ENCODE measurements at places on chromosomes 1 and 21. TPM values are rescaled to one million over a fixed set of nuclear protein-coding genes. Genes with fewer than 3 reads are reported as not detected.

GRCh38 chr1:199057322-199057721 is 418.5 kb downstream of the PTPRC start:
- no peak for DNase-seq

DNA sequence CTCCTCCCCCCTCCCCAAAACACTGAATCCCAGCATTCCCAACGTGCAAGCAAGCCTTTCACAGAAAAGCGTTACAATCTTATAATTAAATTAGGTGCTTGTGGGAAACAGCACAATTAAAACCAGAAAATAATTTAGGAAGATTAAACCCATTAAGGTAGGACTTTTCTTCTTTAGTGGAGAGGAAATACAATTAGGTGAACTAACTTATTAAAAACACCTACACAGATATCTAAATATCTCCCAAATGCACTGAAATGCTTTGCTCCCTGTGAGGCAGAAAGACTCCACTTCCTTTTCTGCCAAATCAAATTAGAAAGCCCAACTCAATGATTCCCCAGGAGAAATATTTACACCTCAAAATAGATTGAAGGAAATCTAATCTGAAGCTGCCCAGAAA is 60.9 kb upstream of the ETS2 start:
- no peak for DNase-seq

- no peak for DNase-seq
Observed at GRCh38 chr1:19179597-19180264, 30.3 kb downstream of the UBR4 start.

DNA sequence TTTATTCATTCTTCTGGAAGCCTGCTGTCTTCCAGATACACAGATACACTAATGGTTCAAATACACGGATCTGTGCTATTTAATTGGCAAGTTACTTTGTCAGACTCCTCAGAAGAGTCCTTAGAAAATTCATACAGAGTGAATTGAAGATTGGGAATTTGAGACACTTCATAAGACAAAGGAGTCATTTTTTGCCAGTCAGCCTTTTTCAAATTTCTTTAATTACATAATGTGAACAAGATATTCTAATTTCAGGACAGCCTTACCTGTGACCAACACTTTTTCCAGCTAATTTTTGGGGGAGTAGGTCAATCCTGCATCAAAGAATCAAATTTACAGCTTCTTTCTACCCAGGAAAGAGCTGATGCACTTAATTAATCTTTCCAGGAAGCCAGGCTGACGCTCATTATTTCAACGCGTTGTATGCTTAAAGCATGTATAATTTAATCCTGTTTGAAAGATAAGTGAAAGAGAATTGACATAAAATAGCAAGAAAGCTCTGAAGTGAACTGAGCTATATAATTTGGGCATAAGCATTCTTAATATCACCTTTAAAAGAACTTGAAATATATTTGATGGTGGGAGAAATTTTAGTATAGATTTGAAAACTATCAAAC is 12.8 kb upstream of the NRIP1 start:
- no peak for DNase-seq

DNA sequence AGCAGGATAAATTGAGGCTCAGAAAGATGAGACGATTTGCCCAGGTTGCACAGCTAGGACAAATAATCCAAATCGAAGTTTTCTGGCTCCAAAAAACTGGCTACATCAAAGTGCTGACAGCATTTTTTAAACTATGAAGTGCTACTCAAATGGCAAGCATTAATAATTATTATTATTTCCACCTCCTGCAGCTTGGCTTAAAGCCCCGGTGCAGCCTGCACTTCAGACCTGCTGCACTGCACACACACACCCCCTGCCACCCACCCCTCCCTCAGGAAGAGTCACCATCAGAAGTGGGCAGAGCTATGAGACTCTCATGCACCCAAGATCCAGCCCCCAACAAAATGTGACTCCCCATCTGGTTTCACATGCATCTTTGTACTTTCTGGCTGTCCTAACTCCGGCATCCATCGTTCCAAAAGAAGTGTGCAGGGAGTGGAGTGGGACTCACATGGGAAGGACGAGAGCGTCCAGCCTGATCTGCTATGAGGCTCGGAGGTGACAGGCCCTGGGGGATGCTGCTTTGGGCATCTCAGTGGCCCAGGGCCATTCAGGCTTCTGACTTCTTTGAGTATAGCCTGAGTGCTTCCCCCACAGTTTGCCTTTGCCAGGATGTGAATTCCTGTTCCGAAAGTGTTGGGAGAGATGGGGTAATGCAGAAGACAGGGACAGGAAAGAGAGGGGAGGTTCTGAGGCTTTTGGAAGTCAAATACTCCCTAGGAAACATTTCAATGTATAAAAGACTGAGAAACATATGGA is 65.0 kb upstream of the FAM20B start:
- DNase-seq: no peak

DNA sequence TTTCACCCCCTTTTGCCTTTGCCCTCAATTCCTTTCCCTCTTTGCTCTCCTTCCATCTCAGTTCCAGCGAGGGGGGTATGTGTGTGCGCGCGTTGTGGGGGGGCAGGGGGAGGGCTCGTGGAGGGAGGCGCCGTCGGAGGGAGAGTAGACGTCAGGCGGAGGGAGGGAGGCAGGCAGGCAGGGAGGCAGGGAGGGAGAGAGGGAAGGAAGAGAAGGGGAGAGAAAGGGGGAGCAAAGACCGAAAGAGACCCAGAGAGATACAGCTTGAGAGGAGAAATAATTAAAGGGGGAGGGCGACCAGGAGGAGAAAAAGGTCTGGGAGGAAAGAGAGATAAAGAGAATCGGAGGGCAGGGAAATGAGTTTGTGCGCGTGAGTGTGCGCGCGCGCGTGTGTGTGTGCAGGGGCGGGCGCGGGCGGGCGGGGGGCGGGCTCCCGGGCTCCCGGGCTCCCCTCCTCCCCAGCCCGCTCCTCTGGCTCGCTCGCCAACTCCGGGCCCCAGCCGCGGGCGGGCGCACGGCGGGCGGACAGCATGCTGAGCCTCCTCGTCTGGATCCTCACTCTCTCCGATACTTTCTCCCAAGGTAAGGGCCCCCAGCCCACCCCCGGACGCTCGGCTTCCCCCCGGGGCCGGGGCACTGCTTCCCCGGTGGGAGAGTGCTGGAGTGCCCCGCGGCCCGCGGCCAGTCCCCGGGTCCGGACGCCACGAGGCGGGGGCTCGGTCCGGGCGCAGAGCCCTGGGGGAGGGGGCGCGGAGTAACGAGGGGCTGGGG is at the start of gene KIRREL1:
Gene KIRREL1 (plus strand): TSS at position 499 of the 771 bp plus-strand sequence. CDS start 32 bp downstream, at position 531.
- DNase-seq: peak; percentile 59

DNA sequence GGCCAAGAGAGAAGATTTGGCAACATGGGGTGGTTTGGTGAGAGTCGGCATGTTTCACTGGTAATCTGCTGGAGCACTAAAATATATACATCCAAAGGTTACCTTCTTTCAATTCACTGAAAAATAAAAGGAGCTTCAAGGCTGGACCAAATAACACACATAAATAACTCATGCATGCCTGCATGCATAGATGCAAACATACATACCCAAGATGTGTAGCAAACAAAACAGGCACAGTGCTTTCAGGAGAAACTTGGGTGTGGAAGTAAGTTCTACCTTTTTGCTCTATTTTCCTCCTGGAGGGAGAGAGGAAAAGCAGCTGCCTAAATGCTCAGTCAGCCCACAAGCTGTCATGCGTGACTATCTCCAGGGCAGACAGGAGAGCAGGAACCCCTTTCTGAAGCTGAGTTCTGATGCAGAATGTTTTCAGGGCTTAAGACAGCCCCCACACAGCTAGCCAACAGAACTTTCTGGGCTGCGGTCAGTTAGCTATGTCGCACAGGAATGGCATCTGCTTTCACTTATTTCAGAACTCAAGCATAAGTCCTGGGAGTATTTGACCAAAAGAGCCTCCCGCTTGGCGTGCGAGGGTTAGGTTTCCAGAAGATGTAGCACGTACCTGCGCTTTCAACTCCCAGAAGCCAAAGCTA is 166.2 kb downstream of the TOMM20 start:
- DNase-seq: peak; percentile 75

GRCh38 chr1:153361480-153362109 is 3.9 kb downstream of the S100A9 start:
- no peak for DNase-seq

DNA sequence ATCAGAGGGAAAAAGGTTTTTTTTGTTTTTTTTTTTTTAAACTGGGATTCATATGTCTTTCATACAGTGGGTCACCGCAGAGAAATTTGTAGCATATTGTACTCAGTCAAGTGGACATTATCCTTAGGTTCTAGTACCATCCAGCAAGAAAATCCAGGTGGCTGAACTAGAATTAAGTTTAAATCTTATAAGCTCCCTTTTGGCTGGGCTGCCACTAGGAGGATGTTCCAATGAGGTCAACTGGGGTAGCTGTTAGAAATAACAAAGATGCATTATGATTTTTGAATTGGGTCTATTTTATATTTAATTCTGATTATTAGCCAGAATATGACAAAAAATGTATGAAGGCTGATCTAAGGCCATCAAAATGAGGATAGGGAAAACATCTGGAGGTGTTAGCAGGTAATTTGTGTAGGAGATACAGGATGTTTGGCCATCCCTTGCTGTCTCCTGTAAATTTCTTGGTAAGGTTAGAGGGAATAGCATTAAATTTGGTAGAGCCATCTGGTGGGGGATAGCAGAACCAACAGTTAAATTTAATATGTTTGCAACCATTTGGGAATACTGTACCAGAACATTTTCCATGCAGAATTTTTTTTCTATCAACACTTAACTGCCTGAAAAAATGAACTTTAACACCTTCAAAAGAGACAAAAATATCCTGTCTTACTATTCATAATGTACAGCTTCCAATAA is 568.5 kb upstream of the B3GALT2 start:
- no peak for DNase-seq

DNA sequence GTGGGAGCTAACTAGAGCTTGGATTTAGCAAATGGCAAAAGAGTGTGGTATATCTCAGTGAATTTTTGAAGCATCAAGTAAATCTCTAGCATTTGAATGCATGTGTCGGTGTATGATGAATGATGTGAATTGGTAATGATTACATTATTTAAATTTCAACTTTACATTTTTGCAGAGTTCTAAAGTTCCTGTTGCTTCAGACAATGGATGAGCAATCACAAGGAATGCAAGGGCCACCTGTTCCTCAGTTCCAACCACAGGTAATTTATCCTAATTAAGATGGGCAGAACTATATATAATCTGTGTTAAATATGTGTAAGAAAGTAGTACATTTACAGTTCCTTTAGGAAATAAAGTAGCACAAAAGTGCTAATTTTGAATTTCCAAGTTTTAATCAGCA is 75.6 kb downstream of the NEK7 start:
- DNase-seq: no peak

DNA sequence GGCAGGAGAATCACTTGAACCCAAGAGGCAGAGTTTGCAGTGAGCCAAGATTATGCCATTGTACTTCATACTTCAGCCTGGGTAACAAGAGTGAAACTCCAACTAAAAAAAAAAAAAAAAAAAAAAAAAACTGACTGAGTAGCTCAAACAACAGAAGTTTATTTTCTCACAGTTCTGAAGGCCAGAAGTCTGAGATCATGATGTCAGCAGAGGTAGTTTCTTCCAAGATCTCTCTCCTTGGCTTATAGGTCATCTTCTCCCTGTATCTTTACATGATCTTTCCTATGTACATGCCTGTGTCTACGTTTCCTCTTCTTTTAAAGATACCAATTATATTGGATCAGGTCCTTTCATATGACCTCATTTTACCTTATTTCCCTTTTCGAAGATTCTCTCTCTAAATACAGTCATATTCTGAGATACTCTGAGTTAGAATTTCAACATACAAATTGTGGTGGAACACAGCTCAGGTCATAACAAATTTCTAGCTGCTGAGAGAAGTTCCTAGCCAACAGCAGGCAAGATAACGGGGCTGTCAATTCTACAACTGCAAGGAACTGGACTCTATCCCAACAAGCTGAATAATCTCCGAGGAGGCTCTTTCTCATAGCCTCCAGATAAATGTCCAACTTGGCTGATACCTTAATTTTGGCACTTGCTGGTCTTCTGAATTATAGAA is 187.7 kb upstream of the ADAMTS5 start:
- DNase-seq: no peak

Gene CFHR1
- total RNA-seq: 0.81 TPM

Gene XCL2
- not detected for total RNA-seq

Gene TEDDM1
- not detected for total RNA-seq

Gene CLCA4
- not detected for total RNA-seq

Gene CELA2A
- total RNA-seq: not detected

Gene CALML6
- 2.1 TPM for total RNA-seq

Gene SELENBP1
- total RNA-seq: 11.3 TPM

Gene RGS18
- total RNA-seq: not detected

Gene CLDN19
- not detected for total RNA-seq

Gene FASLG
- not detected for total RNA-seq

Gene ASTN1
- not detected for total RNA-seq

Gene HAX1
- total RNA-seq: 92.3 TPM

Gene TBCE
- total RNA-seq: 18.9 TPM
